Nasal cavity respiratory epithelium epithelial cell of viscerocranial mucosa (primary cell): ENCODE measurements at places on chromosomes 12 and 14. TPM values are rescaled to one million over a fixed set of nuclear protein-coding genes. Genes with fewer than 3 reads are reported as not detected.

The HSPB8 gene
- 2.7 and 12.8 TPM in 2 replicates for total RNA-seq

The NFATC4 gene
- 3.4 and 9.5 TPM in 2 replicates for total RNA-seq

The GLIPR1L1 gene
- total RNA-seq = not detected in 2 replicates

The CPSF2 gene
- total RNA-seq = 59.8 and 67.9 TPM in 2 replicates

The MYG1 gene
- total RNA-seq = 21.0 and 28.4 TPM in 2 replicates

The AGAP2 gene
- under 0.01 and 0.07 TPM in 2 replicates for total RNA-seq

The ANKS1B gene
- total RNA-seq = 0.07 TPM in 1 of 2 replicates, not detected in the other

The SLC7A7 gene
- total RNA-seq = 0.34 and 1.9 TPM in 2 replicates

The USP44 gene
- 0.21 and 0.34 TPM in 2 replicates for total RNA-seq

The MYF6 gene
- not detected in 2 replicates for total RNA-seq

The TMEM179 gene
- not detected in 2 replicates for total RNA-seq

The TSHR gene
- total RNA-seq = not detected in 2 replicates

The KRT78 gene
- total RNA-seq = 0.36 and 6.2 TPM in 2 replicates

The AQP5 gene
- total RNA-seq = 0.34 and 0.43 TPM in 2 replicates

The EXD2 gene
- total RNA-seq = 24.9 and 26.7 TPM in 2 replicates

The WSCD2 gene
- not detected in 2 replicates for total RNA-seq

The TAS2R19 gene
- 0.34 and 7.6 TPM in 2 replicates for total RNA-seq

The PRB2 gene
- total RNA-seq = not detected in 2 replicates

The SMIM41 gene
- under 0.01 TPM in 1 of 2 replicates, not detected in the other for total RNA-seq

The IL23A gene
- 0.21 and 0.34 TPM in 2 replicates for total RNA-seq

The OR6C2 gene
- not detected in 2 replicates for total RNA-seq

The TCL1A gene
- total RNA-seq = not detected in 2 replicates

The LALBA gene
- not detected in 2 replicates for total RNA-seq

The KLRC3 gene
- total RNA-seq = not detected in 2 replicates

The MMP17 gene
- total RNA-seq = 2.3 and 9.9 TPM in 2 replicates

The KLRC4 gene
- not detected in 2 replicates for total RNA-seq

The DDN gene
- total RNA-seq = 0.28 and 0.68 TPM in 2 replicates

The HOXC12 gene
- total RNA-seq = not detected in 2 replicates

The KCNMB4 gene
- total RNA-seq = 0.68 and 1.9 TPM in 2 replicates

The TMEM132C gene
- not detected in 2 replicates for total RNA-seq

The CGRRF1 gene
- total RNA-seq = 11.3 and 31.1 TPM in 2 replicates

The LRRC10 gene
- not detected in 2 replicates for total RNA-seq

The IL31 gene
- total RNA-seq = not detected in 2 replicates

The TAS2R10 gene
- 1.4 TPM in 1 of 2 replicates, not detected in the other for total RNA-seq

The LHX5 gene
- total RNA-seq = under 0.01 and 0.34 TPM in 2 replicates

The CERS5 gene
- 24.3 and 45.5 TPM in 2 replicates for total RNA-seq

The TCL1B gene
- not detected in 2 replicates for total RNA-seq

The PTGR2 gene
- total RNA-seq = 6.5 and 9.0 TPM in 2 replicates

The TMEM119 gene
- total RNA-seq = not detected in 2 replicates
